ENCODE measurements at places on chromosomes 12 and 14. TPM values are rescaled to one million over a fixed set of nuclear protein-coding genes. Genes with fewer than 3 reads are reported as not detected.

PROX2 gene
- total RNA-seq = not detected

APOF gene
- total RNA-seq = not detected

DNA sequence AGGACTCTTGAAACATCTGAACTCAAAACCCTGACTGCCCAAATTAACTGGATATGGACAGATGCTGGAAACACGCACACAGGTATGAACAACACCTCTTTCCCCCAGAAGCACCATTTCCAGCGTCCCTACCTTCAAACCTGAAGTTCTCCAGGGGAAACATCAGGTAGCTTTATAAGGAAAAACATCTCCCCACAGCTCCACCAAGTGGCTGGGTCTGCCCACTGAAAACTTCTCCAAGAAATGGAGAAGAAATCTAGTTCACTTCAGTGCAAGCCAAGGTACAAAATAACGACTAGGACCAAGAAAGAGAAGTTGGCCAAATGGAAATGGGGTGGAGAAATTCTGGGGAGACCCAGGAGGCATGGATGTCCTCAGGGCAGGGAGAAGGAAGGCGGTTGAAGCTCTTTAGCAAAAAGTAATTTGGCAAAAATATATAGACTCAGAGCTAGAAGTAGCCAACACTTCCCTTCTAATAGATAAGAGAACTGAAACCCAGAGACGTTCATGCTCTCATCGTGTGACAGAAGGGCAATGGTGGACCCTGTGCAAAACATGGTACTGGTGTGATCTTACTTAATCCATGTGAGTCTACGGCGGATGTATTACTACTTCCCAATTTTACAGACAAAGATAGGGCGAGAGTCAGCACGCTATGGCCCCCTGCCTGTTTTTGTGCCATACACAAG is 10.5 kb upstream of the NUAK1 start:
- no peak for DNase-seq

- DNase-seq = peak; percentile 61
These were observed 28.3 kb downstream of the DYNC1H1 start for GRCh38 chr14:101992708-101993107.

- no peak for DNase-seq
These were observed 474.7 kb downstream of the NPAS3 start for GRCh38 chr14:33413381-33413780.

DNA sequence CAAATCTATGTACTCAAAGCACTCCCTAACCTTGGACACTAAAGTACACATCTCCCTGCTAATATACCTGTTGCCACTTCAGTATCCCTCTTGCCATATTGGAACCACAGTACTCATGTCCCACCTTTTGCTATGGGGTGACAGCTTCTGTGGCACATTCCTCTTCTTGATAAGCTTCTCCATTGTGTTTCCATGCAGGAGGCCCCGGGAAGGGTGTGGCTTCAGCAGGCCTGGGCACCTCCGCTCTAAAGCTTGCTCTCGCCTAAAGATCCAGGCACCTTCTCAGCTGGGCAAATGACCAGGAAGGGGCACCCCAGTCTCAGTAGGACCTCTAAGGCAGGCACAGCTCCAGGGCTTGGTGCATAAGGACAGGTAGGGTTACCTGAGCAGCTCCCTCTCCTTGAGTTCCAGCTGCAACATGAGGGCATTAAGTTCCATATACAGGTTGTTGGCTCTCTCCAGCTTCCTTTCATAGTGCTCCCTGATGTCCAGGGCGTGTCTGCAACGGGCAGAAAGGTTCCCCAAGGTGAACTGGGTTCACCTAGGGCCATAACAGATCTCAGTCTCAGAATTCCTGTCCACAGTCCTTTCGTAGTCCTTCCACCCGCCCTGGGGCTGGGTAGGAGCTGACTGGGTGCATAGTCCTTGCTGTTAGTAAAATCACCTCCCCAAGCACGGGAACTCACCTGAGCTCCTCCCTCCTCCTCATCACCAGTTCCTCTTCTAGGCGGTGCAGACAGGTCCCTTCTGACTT is 15.9 kb downstream of the MAP3K12 start:
- peak; percentile 68 for DNase-seq

GRCh38 chr12:116202940-116203339 is 74.6 kb downstream of the MED13L start:
- DNase-seq = no peak

- DNase-seq = no peak
These were observed 4.4 kb upstream of the ZBTB39 start for GRCh38 chr12:57010627-57011247.

GRCh38 chr12:53572134-53572758 is 53.9 kb downstream of the ATF7 start:
- no peak for DNase-seq

- DNase-seq = no peak
These were observed 7.1 kb downstream of the GMFB start for GRCh38 chr14:54481695-54482094.

CEBPE gene
- not detected for total RNA-seq
